ENCODE measurements at places on chromosomes 2 and 18.

- DNase-seq = no peak
Measured at GRCh38 chr2:73334620-73335019, 41.3 kb upstream of the EGR4 start.

DNA sequence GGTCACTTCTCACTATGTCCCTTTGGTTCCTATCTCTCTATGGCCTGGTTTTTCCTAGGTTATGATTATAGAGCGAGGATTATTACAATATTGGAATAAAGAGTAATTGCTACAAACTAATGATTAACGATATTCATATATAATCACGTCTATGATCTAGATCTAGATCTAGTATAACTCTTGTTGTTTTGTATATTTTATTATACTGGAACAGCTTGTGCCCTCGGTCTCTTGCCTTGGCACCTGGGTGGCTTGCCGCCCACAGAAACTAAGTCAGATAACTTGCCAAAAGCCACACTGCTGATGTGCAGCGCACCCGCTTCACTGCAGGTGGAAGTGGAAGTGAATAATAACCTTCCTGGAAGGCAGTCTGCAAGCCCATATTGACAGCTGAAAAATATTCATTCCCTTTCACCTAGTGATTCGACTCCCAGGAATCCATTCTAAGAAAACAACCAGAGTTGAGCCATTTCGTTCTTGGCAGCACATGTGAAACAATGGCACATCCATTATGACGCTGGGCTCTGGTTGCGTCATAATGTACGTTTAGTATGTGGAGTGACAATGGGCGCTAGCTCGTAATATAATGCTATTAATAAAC is 725 bp upstream of the ANKRD53 start:
- DNase-seq = peak; percentile 93

GRCh38 chr2:99634234-99634633 is 144.4 kb upstream of the REV1 start:
- DNase-seq = no peak

DNA sequence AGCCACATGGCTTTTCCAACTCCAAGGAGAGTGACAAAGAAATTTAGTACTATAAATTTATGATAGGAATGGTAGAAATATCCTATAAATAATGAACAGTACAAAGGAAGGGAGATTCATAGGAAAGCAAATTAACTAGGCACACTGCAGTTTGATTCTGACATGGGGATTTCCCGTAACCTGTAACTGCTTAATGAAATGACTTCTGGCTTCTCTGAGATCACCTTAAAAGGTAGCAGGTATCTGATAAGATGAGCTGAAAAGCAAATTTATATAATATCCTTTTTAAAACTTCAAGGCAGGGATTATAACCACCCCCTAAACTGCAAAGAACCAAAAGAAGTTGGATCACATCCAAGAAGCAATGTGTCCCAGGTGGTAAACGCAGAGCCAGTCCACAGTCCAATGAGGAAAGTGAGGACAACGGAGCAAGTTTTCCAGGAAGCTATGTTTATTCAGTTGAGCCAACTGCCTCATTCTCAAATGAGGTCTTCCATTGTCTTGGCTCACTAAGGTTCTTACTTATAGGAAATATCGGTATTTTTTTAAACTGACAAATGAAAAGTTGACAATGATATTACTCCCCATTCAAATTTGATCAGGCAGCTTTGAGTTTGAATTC is 43.0 kb downstream of the WIPF1 start:
- no peak for DNase-seq

DNA sequence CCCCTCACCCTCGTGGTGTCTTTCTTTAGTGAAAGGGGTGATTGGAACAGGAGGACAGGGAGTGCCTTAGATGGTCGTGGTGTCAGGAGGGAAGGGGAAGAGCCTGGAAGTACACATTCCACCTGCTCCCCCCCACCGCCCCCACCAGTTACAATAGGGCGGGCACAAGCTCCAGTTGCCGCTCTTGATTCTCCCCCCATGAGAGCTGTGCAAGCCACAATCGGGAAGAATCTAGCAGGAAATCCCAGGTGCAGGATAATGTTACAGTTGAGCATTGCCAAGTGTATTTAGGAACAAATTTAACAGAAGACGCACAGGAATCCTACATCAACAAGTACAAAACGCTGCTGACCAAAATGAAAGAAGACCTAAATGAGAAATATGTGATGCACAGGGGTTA is 73.6 kb downstream of the ASAP2 start:
- DNase-seq = no peak

GRCh38 chr2:192288295-192288694 is 93.6 kb upstream of the TMEFF2 start:
- no peak for DNase-seq

GRCh38 chr2:44579837-44580230 is 218.1 kb downstream of the CAMKMT start:
- DNase-seq = no peak

DNA sequence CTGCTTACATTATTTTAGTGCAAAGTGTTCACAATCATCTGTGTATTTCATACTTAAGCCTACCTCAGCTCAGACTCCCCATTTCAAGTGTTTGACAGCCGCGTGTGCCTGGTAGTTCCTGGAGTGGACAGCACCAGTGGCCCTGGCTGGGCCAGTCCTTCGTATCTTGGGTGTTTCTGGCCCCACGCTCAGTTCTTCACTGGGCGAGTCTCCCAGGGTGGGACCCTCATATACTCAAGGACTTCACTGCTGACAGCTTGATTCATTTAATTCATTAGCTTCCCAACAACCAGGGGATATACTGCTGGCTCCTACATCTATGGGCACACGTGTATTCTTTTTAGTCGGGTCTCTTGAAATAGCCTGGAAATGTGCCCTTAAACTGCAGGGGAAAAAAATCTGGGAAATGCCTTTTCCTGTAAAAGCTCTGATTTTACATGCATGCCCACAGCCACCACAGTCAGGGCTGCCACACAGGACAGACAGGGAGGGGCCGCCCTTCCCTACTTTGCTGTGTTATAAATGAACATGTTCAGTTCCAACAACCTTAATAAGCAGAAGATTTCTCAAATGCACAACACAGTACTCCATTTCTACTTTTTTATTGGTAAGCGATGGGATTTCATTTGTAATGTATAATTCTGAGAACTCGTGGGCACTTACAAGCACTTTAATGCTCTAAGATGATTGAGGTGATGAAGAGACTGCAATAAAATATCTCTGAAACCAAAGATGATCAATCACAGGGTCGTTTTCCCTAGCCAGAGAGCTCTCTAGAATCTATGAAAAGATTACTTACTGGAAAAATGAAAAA is 205.5 kb upstream of the REV1 start:
- DNase-seq = no peak

- DNase-seq = no peak
Measured at GRCh38 chr2:36528766-36529392, 69.1 kb downstream of the FEZ2 start.

DNA sequence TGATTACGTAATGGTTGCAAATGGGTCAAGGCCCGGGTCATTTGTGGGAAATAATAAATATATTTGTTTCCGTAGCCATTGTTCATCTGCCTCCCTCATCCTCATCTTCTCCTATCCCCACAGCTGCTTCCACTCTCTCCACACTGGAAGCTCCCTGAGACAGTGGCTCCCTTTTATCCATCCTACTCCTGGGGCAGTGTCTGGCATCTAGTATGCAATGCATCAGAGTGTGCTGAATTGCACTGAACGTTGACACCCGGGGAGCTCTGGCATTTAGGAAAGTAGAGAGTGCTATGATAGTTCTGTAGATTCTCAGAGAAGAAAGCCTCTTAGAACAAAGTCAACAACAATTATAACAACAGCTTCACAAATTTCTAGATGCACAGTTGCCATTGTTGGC is 45.5 kb upstream of the NAB1 start:
- DNase-seq = no peak

GRCh38 chr2:144159240-144159639 is 360.7 kb downstream of the ZEB2 start:
- no peak for DNase-seq

DNA sequence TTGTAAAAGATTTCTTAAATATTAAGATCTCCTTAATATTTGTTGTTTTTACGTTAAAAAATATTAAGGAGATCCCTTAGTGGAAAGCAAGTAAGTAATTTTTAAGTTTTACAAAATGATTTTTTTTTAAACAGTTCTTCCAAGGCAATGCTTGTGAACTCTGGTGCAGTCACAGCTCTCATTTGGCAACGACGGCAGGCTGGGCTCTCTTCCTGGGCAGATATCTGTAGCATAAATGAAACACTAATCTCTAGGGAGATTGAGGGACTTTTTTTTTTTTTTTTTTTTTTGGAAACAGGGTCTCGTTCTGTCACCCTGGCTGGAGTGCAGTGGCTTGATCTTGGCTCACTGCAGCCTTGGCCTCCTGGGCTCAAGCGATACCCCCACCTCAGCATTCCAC is 38.5 kb downstream of the GORASP2 start:
- no peak for DNase-seq

DNA sequence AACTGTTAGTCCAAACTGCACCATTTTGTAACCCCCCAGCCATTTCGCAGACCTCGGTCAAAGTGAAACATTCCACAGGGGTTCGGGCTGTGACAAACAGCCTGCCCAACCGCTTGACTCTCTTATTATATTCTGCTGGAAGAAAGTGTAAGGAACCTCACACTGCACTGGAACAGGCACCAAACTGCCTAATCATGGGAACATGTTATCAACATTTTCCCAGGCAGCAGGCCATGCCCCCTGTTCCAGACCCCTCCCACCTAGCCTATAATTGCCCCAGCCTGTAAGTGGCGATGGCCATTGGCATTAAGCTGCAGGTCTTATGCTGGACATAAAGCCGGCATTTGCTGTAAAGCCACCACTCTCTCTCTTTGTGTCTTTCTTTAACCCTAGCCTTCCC is 16.9 kb downstream of the LYG2 start:
- no peak for DNase-seq

Measured in fibroblast of the aortic adventitia (primary cell).